CD4-positive, alpha-beta T cell (primary cell): ENCODE measurements at places on chromosomes 5 and 9.
A peak's percentile ranks its signal among the peaks of the same experiment; 100 is the strongest.

- no peak for DNase-seq
Measured at GRCh38 chr9:97567894-97568202, 65.3 kb downstream of the TSTD2 start.

GRCh38 chr9:132040246-132040645, 39.4 kb downstream of the MED27 start:
- no peak for DNase-seq

DNA sequence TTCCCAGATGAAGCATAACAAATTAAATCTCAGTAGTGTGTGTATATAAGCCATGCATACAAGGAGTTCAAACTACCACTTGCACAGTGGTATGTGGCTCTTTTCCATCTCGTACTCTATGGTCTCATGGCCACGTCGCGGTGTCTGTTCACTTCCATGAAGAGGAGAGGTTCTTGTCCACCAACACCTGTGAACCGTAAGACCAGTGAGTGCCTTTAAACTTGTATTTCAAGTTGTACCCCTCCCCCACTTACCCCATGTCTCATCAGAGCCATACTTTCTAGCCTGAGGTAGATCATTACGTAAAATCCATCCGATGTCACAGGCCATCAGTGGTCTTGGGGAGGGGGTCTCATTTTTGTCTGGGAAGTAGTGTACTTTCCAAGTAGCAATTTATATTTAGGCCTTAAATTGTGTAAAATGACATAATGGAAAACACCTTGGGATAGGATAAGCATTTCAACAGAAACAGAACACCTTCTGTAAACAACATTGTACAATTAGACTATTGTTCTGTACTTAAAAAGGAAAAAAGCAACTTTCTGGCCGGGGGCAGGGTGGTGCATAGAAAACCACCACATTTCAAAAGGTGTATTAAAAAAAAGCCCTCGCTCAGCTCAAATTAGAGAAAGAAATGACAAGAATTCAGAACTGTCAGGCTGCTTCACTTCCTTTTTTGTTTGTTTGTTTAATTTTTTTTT, 163.0 kb downstream of the SMARCA2 start:
- DNase-seq, result no peak

DNA sequence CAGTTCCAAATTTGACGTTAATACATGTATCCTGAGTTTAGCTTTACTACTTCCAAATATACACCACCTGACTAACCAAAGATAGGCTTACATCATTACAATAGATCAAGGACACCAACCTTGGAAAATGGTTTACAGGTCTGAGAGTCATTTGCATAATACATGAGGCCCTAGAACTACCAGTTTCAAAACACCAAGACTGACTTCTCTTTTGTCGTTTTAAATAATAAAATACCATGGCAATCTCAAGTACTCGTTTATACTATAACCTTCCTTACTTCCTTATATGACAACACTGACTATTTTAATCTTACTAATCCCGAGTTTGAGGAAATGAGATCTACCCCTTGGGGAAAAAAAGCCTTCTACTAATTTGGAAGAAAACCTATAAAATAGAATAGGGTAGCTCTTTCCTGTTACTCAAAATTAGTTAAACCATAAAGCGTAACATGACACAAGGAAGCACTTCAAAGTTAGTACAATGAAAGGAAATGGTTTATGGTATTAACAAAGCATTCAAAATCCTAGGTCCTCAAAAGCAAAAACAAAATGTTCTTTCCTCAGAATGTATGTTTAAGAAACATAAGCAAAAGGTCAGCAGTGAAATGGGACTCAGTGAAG, 42.1 kb downstream of the UBQLN1 start:
- DNase-seq, result no peak

- DNase-seq, result no peak
Measured at GRCh38 chr9:108119530-108120113, 630.1 kb upstream of the KLF4 start.

- peak; percentile 54 for DNase-seq
Measured at GRCh38 chr9:94860678-94861588, 134.4 kb downstream of the AOPEP start.

DNA sequence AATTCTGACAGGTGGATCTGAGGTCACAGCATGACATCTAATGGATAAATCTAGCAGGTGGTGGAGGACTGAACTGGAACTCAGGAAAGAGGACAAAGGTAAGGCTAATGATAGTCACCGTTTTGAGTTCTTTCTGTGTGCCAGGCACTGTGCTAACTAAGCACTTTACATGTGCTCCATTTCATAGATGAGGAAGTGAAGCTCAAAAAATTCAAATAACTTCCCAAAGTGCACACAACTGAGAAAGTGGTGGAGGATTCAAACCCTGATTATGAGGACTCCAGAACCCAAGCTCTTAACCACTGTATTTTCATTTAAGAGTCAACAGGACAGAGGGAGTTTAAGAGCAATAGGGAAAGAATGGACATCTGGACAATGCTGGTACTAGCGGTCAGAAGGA, 7.1 kb upstream of the DELE1 start:
- no peak for DNase-seq

GRCh38 chr5:151062405-151063141, 18.3 kb downstream of the TNIP1 start:
- no peak for DNase-seq

DNA sequence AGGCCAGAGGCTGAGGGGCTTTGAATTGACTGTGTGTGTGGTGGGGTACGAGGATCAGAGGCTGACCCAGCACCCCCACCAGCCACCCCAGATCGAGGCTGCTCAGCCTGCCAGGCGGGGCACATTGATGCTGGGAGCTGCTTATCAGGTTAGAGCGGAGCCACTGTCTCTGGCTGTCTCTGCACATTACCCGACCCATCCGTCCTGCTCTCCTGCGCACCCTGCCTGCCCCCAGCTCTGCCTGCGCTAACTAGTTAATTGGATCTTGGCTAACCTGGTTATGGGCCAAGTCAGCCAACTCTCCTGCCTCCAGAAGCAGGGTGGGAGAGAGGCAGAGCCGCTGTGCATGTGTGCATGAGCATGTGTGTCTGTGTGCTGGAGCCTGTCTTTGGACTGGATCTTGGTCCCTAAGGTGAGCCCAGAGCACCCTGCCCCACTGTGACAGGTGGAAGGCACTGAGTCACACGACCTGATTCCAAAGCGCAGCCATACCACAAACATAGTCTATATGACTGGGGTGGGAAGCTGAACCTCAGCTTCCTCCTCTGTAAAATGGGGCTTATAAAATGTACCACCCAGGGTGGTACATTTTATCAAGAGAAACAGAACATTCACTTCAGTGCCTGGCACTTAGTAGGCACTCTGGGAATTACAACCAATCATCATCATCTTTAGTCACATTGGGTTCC, 39.7 kb downstream of the PCDH1 start:
- DNase-seq, result no peak

DNA sequence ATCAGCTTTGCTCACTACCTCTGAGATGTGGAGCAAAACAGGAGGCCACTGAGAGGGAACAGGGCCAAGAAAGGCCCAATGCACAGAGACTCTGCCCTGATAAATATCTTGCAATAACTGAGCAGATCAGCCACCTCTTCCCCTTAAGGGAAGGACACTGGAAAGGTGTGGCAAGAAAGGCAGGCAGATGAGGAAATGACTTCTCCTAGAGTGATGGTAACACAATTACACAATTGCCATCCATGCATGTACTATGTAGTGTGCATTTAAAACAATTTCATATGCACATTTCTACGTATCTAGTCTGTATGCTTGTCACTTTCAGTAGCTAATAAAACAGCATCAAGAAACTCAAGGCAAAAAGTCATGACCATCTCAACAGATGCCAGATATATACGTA, 322.5 kb downstream of the DRD1 start:
- no peak for DNase-seq

DNA sequence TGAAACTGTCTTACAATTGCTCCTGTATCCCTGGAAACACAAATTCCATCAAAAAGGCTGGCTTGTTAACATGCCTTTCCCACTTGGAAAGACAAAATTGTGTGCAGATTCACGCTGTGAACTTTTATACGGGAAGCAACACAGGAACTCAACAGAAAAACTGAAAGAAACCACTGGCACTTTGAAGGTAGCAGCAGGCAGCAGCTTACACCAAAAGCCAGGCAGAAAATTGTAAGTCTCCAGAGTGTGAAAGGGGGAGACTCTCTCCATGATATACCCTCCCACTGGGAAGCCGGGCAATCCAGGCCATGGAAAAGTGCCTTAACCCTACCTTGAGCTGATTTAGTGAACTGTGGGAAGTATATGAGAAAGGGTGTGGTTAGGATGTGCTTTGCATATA, 943.7 kb downstream of the CDH18 start:
- no peak for DNase-seq
